ENCODE measurements at places on chromosomes 6 and 20.

DNA sequence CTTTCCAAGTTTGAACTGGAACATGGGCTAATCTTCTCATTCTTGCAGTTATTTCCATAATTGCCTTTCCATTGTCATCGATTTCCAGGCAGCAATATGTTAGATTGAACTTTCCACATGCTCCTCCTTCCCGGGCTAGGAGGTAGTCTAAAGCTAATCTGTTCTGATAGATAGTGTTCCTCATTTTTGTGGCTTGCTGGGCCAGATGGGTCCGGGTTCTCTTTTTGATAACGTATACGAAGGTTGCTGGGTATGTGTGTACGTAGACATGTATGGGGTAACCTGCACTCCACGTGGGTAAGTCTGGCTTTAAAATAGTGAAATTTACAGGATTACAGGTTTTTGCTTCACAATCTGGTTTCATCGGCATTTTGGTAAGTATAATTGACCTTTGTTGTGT is 14.0 kb upstream of the GMPR start:
- no peak for DNase-seq

- DNase-seq = no peak
Observed at GRCh38 chr6:12118607-12119006, 106.5 kb downstream of the HIVEP1 start.

DNA sequence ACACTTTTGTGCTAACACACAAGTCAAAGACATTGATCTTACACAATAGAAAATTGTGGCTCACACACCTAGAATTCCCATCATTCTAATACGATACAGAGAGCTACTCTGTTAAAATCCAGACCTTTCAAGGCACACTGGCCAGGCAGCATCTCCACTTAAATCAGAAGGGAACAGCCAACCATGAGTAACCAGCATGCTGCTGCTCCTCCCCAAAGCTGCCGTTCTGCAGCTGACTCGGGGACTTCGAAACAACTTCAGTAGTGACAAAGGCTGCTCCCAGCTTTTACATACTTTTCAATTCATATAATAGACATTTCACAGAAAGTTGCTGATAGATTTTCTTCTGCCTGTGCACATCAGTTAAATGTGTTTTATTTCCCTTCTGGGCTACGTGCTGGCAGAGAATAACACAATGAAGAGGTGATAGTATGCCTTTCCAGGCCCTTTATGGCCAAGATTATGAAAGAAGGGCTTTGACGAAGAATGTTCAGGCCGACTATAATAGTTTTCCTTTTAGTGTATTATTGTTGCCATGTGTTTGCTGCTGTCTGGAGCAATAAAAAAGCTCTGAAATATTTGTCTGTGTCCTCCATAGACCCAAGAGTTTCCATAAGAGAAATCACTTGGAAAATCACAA is 159.0 kb downstream of the GMDS start:
- no peak for DNase-seq

DNA sequence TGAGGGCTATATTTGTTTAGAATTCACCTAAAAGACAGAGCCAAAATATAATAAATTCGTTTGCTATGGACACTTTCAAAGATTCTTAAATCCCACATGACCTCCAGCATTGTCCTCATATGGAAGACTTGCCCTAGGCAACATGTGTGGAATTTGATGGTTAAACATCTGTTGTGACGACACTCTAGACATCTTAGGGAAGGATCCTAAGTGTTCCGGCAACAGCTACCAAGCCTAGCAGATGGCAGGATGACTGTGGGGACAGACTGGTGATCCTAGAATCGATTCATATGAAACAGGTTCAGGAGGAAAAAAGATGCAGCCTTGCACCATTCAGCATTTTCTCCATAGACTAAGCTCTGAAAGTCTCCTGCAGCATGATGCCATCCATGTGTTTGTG is 77.6 kb upstream of the BACH2 start:
- DNase-seq = no peak

DNA sequence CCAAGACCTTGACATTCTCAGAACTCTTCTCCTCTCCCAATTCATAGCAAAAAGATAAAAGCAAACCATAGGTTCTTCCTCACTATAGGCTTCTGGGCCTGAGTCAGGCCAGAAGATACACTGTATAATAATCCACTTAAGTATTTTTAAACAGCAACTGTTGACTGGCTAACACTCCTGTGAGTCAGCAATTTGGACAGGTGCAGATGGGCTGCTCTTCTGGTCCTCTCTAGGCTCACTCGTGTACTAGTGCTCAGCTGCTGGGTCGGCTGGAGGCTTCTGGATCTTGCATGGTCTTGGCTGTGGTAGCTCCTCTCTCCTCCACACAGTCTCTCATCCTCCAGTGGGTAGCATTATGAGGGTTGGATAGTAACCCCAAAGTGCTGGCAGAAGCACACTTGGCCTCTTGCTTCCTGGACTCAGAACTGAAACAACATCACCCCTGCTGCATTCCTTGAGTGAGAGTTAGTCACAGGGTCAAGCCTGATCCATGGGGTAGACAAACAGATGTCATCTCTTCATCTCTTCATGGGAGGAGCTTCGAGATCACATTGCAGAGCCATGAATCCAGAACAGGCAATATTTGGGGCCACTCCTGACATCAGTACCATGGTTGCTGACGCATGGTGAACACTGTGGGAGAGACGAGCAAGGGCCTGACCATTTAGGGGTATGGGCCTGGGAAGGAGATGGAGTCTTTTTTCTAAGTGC is 86.9 kb downstream of the C6orf118 start:
- DNase-seq = no peak

- DNase-seq = no peak
Observed at GRCh38 chr20:19727251-19727847, 30.7 kb upstream of the RIN2 start.

- no peak for DNase-seq
Observed at GRCh38 chr6:96899019-96899418, 1.3 kb upstream of the NDUFAF4 start.

- DNase-seq = peak; percentile 62
Observed at GRCh38 chr6:125781314-125781868, 9.4 kb upstream of the NCOA7 start.

DNA sequence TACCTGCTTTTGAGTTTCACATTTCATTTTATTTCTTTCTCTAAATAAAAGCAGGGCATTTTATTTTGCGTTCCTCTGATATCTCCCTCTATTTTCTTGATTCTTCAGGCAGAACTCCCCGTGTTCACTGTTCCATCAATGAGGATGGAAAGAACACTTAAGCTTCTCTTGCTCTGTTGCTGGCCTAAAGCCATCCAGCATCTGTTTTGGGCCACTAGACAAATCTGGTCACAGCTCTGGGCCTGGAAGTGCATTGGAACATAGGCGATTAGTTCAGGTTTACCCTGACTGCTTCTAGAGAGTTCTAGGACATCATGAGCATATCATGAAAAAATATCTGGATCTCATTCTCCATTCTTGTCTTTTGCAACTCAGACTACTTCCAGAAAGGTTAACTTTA is 611.2 kb downstream of the UTRN start:
- no peak for DNase-seq

DNA sequence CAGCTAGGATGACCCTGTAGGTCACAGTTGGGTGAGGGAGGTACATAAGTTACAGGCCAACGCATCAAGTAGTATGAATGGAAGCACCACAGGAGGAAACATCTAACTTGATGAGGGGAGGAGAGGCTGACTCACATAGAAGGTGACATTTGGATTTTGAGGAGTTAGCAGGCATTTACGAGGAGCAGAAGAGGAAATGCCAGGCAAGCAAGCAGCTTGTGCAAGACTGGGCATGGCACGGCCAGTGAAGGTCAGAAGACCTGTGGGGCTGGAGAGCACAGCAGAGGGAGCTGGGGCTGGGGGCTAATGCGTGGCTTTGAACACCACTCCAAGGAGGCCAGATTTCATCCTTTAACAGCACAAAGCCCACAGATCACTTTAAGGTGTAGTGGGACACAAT is 37.8 kb downstream of the MUC22 start:
- DNase-seq = no peak

DNA sequence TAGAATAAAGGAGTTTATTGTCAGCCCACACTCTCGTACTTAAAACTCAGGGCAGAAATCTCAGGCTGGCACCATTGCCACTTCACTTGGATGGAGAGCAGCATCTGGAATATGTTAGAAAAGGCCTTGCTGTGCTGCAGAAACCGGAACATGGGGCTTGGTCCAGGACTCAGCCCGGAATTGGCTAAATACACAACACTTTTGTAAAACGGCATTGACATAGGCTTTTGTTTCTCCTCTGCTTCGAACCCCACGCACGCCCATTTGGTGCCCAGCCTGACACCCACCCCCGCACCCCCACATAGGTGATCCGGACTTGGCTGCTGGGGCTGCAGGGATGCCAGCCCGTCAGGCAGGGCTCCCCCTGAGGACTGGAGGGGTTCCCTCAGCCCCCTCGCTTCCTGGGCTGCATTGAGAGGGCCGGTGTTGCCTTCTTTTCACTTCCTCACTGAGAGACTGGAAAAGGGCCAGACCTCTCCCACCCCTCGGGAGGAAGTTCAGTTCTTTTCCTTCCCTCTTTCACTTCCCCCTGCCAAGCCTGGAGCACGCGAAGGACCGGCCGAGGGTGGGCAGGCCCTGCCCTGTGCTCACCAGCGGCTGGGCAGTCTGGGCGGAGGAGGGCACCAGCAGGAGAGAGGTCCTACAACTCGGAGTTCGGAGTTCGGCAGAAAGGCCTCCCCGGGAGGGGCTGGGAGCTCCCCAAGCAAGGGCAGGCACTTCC is 17.9 kb upstream of the CST3 start:
- no peak for DNase-seq

DNA sequence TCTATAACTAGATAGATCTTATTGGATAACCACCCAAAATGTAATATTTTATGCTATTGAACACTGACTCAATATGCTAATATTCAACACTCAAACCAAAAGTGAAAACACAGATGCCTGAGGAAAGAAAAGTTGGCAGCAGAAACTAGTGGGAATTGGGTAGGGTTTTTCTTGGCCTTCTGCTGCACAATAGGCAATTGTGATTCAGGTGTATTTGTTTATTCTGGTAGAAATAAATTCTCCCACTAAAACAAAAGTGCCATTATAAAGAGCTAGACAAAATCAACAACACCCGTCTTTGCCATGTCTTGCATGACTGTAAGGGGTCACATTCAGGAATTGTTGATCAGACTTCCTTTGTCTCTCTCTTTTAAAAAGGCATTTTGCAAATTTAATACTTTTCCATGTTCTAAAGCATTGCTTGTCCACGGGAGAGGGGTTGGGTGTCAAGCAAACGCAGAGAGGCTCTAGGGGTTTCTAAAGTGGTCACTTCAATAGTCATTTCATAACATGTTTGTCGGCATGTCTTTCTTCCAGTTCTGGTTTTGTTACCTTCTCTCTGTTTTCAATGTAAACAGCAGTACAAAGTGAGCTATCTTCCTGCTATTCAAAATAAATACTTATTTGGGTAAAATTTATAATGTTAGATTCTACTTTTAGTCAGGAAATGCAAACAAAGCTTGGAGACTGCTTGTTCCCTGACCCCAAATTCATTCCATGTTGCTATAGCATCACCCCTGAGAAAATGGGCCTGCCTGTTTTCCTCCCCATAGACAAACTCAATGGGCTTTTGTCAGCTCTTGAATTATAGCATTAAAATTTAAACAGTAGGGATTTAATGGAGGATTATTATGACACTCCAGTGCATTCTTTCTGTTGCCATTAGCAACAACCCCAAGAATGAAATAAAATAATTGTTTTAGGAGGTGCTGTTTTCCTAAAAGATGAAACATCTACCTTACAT is 217.0 kb upstream of the CCN2 start:
- no peak for DNase-seq

GRCh38 chr20:51382111-51382985 is 160.2 kb downstream of the NFATC2 start:
- DNase-seq = no peak

DNA sequence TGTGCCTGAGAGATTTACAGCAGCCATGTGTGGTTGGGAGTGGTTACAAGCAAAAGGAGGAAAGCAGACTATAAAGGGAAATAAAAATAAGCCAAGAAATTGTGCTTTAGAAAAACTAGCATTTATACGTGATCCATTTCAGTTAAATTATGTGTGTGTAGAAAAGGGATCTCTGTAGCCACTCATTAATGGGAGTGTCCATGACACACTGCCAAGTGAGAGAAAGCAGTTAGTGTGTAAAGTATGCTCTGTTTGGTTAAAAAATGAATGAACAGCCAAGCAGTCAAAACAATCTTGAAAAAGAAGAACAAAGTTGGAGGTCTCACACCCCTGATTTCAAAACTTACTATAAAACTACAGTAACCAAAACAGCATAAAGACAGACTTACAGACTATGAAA is 67.9 kb upstream of the GGTLC1 start:
- DNase-seq = no peak

GRCh38 chr6:20458027-20458894 is 56.6 kb downstream of the E2F3 start:
- DNase-seq = no peak

- no peak for DNase-seq
Observed at GRCh38 chr6:122128445-122128844, 271.0 kb upstream of the HSF2 start.

- DNase-seq = no peak
Observed at GRCh38 chr6:111423960-111424846, 58.8 kb downstream of the REV3L start.

DNA sequence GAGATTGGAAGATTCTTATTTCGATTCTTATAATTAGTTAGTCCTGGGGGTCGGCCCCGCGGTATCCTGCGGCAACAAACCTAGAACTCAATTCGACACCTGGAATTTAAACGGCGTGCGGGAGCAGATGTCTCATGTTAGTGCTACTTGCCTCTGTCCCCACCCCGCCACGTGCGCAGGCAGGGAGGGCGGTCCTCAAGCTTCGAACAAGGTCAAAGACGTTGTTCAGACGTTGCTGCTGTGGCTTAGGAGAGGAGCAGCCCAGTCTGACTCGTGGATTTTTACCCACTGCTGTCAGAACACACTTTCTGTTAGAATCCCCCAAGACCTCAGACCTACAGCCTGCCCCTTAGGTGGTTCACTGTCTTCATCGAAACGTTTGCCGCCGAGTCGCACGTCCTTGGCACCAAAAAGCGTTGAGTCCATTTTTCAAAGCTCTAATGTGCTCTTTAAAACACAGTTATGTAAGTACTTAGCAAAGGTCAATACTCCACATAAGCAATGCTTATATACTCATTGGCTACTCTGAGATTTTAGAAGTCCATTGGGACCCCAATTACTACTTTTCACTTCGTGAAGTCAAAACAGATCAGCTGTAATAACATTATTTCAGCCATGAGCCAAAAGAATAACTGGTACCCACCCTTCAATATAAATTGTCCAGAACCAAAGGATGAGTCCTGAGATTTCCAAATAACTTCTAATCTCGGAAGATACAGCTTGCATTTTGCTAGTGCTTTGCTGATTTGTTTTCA is 2.7 kb upstream of the C6orf62 start:
- peak; percentile 78 for DNase-seq

- DNase-seq = no peak
Observed at GRCh38 chr6:147551976-147552375, 43.5 kb downstream of the SAMD5 start.

DNA sequence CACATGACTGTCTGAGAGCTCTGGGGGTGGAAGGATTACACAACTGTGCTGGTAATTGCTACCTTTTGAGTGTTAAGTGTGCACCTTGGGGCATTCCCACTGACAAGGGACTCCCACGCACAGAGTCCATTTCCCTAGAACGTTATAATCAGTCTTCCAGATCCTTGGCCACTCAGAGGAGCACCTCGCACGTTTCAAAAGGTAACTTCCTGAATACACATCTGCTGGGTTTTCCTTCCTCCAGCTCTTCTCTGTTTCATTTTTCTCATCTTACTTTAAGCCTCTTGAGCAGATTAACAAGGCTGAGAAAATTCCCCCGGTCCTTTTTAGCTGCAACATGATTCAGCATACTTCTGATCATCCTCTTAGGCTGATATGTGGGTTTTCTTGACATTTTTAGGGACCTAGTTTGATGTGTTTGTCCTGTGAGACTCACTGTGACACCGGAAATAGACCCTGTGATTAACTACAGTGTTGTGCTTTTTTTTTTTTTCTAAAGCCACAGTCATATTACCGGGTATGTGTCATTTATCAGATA is 98.4 kb upstream of the DUSP22 start:
- peak; percentile 64 for DNase-seq
